Effector memory CD4-positive, alpha-beta T cell (primary cell): ENCODE measurements at places on chromosomes 12 and 14.

DNA sequence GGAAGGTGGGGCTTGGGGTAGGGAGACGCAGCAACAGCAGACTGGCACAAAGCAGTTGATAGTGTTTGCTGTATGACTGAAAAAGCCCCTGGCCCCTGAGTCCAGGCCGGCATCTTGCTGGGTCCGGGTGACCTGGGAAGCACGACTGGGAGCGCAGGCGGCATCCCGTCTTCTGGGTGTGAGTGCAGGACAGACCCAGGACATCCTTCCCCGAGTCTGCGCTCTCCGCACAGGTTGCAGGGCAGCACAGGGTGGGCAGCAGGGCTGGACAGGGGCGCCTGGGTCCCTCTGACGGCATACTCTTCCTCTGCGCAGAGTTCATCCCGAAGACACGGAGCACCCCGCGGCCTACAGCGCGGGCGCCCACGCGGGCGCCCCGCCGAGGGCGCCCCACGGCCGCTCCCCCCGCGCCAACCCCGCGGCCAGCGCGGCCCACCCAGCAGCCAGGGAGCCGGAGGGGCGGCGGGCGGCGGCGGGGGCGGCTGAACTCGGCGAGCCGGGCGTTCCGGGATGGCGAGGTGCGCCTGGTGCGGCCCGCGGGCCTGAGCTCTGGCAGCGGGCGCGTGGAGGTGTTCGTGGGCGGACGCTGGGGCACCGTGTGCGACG is 9.2 kb upstream of the CYP46A1 start:
- no peak for DNase-seq

GRCh38 chr14:94752591-94753436 is 17.1 kb downstream of the GSC start:
- no peak for DNase-seq

DNA sequence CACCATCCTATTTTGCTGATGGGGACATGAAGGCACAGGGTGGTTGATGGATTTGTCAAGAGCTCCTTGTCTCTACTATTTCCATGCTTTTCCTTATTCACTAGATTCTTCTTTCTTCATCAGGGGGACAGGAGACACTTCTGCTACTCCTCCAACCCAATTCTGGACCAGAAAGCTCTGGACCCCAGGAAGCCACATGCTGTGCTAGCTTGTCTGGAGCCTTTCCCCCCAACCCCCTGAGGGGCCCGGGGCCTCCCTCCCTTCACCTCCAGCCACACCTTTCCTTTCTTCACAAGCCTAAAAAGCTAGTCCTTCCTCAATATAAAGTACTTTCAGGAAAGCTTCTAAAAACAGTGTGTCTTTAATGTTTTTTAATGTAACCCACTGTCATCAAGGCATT is 75.1 kb upstream of the CAPRIN2 start:
- DNase-seq, result no peak

DNA sequence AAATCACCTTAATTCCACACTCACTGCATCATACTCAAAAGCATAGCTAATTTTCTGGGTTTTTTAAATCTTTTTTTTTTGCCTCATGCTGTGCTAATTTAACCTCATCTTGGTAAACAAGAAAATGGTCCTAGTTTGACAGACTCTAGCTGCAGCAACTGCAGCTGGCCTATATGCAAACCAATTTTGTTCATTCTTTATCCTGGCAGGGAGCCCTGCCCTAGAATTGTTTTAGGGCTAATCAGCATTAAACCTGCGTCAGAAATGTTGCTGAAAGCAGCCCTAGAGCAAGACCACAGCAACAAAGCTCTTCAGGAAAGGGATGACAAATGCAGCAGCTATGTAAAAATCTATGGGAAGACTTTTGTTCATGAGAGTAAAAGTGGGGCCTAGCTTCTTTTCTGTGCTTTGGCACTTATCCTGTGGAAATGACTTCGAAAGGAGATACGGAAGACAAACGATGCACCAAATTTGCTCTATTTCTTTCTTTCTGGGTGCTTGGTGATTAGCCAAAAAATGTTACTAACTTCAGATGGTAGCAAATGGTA is 72.2 kb downstream of the DENND5B start:
- DNase-seq, result no peak

GRCh38 chr14:65981192-65981843 is 504.9 kb upstream of the CCDC196 start:
- DNase-seq, result no peak

GRCh38 chr14:27006570-27006969 is 408.7 kb upstream of the NOVA1 start:
- DNase-seq, result no peak

GRCh38 chr14:65833267-65833880 is 420.8 kb downstream of the FUT8 start:
- no peak for DNase-seq

- DNase-seq, result no peak
These were observed 34.4 kb downstream of the PROX2 start for GRCh38 chr14:74841230-74842207.

GRCh38 chr12:93229494-93230325 is 148.0 kb upstream of the NUDT4 start:
- DNase-seq, result no peak

GRCh38 chr14:75568791-75569190 is 9.6 kb upstream of the FLVCR2 start:
- DNase-seq, result no peak

DNA sequence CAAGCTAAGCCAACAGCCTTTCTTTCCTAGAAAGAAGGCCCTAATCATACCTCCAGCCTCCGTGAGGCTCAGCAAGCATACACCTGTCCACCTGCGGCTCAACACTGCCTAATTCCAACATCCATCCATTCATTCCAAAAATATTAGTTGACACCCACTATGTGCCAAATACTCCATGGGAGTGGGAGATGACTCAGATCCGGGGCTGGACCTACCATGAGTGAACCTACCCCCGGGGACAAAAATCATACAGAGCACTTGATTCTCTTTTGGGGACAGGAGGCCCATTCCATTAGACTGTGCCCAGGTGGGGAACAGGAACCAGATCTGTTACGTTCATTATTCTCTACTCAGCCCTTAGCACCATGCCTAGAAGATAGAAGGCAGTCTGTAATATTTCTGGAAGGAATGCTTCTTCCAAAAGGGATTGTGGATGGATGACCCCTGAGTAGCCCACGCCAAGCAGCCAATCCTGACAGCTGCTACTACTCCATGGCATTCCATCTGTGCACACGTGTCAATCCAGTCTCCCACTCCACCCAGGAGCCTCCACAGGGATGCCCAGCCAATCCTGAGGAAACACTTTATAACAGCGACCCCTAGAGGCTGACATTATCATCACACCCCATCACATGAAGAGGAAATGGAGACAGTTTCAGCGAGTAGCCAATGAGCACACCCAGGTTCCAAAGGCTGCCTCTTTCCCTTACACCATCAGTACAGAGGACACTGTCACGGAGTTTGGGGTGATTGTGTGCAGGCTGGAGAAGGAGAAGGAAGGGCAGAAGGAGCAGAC is 170.7 kb downstream of the ESRRB start:
- DNase-seq, result no peak

- DNase-seq, result no peak
These were observed 295.4 kb downstream of the FSCB start for GRCh38 chr14:44211718-44212117.

DNA sequence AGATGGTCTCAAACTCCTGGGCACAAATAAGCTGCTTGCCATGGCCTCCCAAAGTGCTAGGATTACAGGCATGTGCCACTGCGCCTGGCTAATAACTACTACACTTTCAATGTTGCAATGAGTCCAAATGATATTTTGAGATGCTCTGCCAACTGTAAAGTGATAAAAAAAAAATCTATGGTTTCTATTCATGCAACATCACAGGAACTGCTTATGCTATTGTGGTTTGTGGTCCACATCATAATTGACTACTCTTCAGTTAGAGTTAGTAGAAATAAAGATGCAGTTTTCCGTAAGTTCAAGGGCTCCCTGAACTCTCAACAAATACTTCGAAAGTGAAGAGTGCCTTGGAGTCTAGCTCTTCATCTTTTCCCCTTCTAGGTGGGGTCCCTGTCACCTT is 239.4 kb downstream of the C12orf75 start:
- no peak for DNase-seq

DNA sequence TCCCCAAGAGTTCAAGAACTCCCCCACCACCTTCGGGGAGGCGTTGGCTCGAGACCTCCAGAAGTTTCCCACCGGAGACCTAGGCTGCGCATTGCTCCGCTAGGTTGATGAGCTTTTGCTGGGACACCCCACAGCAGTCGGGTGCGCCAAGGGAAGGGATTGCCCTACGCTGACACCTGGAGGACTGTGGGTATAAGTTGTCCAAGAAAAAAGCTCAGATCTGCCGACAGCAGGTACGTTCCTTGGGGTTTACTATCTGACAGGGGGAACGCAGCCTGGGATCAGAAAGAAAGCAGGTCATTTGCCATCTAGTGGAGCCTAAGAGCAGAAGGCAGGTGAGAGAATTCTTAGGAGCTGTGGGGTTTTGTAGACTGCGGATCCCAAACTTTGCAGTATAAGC is 98.8 kb downstream of the FRMD6 start:
- DNase-seq, result no peak

DNA sequence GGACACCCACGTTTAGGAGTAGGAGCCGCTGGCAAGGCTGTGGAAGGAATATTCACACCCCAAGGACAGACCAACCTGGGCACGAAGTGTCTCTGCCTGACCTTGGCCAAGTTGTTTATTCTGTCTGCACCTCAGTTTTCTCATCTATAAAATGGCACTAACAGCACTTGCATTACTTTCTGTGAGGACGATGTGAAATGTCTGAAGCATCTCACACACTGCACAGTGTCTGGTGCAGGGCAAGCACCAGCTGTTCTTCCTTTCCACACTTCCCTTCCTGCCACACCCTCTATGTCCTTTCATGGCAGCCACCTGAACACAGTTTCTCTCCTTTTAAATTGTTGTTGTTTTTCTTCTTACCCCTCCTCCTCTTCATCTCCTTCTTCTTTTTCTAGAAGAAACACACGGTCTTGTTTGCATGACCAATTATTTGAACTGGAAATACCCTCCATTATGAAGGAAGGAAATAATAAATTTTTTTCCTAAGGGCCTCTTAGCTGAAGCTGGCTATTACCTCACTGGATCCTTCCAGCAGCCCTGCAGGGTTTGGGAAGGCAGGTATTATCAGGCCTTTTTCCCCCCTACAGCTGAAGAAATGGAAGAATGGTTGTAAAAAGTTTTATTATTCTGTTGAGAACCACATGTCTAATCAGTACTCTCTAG is 42.9 kb upstream of the ATP23 start:
- no peak for DNase-seq

DNA sequence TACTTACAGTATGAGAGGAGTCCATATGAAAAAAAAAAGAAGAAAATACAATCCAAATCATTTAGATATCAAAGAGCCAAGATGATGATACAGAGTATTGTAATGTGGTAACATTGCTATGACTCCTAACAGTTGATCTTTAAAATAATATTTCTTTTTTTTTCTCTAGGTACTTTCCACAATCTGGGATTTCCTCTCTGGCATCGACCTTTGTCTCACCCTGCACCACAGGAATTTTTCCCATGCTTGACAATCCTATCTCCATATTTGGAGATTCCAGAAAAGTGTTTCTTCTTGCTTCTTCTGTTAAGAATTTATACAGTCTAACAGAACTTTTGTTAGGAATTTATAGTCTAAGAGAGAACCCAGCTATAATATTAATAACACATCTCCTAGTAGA is 184.4 kb downstream of the ITPR2 start:
- no peak for DNase-seq

DNA sequence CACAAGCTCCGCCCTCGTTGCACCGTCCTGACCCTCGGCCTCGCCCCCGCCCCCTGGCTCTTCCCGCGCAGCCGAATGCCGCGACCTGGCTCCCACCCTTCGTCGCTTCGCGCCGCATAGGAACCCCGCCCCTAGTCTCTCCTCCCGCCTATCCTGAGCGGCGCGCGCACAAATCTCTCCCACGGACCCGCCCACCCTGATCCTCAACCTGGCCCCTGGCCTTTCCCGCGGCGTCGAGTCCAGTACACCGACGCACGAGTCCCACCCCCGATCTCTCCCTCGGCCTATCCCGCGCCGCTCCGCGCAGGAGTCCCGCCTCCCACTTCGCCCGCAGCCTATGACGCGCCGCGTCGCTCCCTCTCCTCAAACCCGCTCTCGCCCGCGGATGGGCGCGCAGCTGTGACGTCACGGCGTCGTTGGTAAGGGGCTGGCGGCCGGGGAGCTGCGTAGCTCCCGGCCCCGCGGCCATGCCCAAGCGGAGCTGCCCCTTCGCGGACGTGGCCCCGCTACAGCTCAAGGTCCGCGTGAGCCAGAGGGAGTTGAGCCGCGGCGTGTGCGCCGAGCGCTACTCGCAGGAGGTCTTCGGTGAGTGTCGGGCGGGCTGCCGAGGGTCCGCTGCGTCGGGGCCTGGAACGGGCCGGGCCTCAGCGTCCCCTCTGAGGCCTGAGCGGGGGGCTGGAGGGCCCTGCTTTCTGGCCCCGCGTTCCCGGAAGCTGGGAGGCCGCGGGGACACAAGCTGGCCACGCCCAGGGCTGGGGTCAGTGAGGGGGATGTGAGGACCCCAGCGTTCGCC is at the start of gene SIVA1:
Gene SIVA1, plus strand, starts transcription at position 413 of the 793 bp plus-strand sequence. Its CDS starts 55 bp downstream, at position 468.
- DNase-seq, result peak; percentile 99

GRCh38 chr12:7096006-7096932 is 4.0 kb upstream of the C1R start:
- DNase-seq, result no peak

- DNase-seq, result no peak
These were observed 87.0 kb downstream of the FRMD6 start for GRCh38 chr14:51738754-51739153.

DNA sequence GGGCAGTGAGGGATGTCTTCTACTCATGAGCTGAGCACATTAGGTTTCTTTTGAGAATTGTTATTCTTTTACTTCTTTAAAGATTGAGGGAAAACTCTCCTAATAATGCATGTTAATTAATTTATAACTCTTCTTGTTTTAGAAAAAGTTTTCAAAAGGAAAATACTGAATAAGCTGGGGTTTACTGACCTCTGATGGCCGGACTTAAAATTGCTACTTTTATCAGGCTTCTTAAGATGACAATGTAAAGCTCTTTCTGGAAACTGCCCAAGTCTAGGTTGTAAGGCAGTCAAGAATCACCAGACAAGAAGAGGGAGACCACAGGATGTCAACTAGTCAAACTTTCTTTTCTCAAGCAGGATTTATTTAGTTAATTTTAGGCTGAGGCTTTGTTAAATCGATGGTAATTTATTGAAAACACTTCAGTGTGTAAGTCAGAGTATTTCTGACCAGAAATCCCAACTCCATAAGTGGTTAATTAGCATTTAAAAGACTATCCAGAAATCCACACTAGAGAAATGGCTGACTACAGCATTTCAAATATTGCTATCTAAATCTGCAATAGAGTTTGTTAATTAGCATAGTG is 82.1 kb downstream of the AVPR1A start:
- DNase-seq, result no peak

GRCh38 chr12:132600048-132601032 is 10.0 kb downstream of the LRCOL1 start:
- DNase-seq, result no peak

- no peak for DNase-seq
These were observed 1387.5 kb downstream of the LRFN5 start for GRCh38 chr14:42994051-42994736.
